ENCODE measurements at places on chromosomes 6 and 20. TPM values are rescaled to one million over a fixed set of nuclear protein-coding genes. Genes with fewer than 3 reads are reported as not detected.

DNA sequence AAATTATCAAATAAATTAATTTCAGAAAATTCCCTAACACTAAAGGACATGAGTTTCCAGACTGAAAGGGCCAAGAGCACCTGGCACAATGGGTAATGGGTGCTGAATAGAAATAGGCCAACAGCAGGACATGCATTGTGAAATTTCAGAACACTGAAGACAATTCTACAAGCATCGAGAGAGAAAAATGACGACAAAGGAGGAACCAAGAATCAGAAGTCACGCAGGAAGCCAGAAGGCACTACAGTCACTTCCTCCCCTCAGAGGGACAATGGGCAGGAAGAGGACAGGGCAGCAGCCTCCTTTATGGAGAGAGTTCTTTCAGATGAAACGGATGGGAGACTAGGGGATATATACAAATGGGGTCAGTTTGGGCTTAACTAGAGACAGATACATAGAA, 29.6 kb downstream of the PCNA start:
- no peak for DNase-seq

TENT5A gene
- polyA plus RNA-seq: 8.6 TPM

IP6K3 gene
- 31.0 TPM for polyA plus RNA-seq

- DNase-seq: no peak
Observed at GRCh38 chr6:121399966-121400365, 35.5 kb upstream of the GJA1 start.

DNA sequence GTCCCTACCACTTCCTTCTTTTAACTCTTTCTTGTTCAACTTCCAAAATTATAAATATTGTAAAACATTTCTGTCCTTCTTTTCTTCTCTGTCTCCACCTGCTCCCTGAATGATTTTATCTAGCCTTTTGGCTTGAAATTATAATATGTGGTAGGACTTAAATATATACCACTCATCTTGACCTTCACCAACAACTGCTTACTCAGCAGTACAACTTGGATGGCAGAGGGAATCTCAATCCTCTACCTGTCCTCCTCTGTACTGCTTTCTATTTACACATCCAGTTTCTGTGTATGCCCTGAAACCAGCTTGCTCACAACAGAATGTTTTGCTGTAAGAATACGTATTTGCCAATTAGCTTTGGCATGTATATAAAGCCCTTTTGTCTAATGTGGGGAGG, 1392.5 kb downstream of the EPHA7 start:
- no peak for DNase-seq

- DNase-seq: no peak
Observed at GRCh38 chr6:139030228-139030963, 1.9 kb downstream of the ABRACL start.

MYCT1 gene
- 17.4 TPM for polyA plus RNA-seq

- peak; percentile 76 for DNase-seq
Observed at GRCh38 chr20:21682521-21682954, 22.9 kb upstream of the PAX1 start.

PTCRA gene
- not detected for polyA plus RNA-seq

- DNase-seq: no peak
Observed at GRCh38 chr6:111220383-111221031, 133.2 kb downstream of the SLC16A10 start.

CHRNA4 gene
- polyA plus RNA-seq: 1.1 TPM

GRCh38 chr6:87237804-87238203, 82.4 kb downstream of the ZNF292 start:
- no peak for DNase-seq

GTSF1L gene
- not detected for polyA plus RNA-seq

DNA sequence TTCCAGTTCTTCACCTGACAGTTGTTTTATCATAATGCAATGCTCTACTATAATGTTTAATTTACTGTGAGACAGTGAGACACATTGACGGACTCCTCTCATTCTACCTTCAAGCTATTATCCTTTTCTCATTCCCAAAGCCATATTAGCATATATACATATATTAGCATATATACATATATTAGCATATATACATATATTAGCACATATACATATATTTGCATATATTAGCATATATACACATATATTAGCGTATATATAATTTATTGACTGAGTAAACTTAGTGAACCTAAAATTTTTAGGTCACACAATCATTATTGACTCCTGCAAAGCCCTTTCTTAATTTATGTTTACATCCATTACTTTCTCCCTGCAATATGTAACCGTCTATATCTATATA, 555.0 kb upstream of the ADGRB3 start:
- no peak for DNase-seq

COL9A3 gene
- 21.9 TPM for polyA plus RNA-seq

DNA sequence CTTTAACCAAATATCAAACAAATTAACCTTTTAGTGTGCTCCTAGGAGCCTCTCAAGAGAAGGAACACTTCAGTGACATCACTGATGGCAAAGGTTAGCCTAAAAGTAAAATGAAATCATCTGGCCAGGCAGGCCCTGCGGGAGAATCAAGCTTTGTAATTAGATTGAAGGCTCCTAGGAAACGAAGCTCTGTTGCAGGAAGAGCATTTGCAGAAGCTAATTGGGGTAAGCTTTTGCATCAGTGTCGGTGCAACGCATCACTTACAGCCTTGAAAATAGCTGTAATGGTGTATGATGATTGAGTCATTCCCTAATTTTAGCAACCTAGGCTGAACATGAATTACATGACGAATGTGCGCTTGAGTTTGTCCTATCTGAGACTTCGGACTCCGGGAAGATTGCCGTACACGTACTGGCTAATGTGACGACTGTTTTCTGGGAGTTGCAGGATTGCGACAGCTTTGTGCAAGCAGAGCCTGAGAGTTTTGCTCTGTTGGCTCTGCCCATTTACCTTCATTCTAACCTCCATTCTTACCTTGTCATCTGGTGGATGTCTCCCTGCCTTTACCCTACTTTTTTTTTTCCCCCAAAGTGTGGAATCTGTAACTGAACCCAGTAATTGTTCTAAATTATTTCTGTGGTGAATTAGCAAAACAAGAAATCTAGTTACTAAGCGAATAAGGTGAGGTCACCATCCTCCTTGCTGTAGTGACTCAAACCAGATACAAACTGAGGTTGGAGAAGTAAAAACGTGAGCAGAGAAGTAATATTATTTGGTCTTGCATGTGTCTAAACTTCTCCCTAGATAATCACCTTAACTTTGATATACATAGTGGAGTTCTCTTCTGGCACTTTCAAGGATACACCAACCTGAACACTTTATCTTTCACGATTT, 675.9 kb upstream of the CITED2 start:
- no peak for DNase-seq

- DNase-seq: peak; percentile 51
Observed at GRCh38 chr6:37396571-37397180, 36.3 kb upstream of the CMTR1 start.

- DNase-seq: no peak
Observed at GRCh38 chr6:144920391-144920961, 635.3 kb downstream of the UTRN start.

GRCh38 chr6:2764610-2765165, 505 bp upstream of the WRNIP1 start:
- DNase-seq: peak; percentile 52

DNA sequence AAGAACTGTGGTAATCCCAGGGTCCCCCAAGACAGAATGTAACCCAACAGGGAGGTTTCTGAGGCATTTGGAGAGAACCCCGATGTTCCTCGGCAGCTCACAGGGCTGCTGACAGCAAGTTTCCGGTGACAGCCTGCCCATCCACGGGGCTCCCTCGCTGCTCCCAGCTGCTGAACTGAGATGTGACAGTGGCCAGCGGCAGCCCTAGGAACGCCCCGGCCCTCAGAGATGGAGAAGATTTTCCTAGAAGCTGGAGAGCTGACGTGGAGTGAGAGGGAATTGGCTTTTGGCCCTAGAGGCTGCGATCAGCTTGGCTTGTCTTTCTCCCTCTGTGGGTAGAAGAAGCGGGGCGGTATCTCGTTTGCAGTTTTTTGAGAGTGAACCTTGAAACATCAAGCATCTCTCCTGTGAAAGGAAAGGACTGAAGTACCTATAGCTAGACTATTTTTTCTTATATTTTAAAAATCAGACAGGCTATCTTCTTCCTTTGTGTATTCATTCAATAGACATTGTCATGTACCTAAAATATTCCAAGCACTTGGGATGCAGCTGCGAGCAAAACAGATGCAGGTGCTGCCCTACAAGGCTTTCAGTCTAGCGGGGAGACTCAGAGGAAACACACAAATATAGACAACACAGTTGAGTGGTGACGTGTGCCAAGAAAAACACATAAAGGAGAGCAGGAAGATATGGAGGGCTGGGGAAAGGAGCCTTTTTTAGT, 28.4 kb upstream of the NFATC2 start:
- DNase-seq: peak; percentile 43

- DNase-seq: no peak
Observed at GRCh38 chr20:38602185-38602581, 574 bp downstream of the ARHGAP40 start.

GRCh38 chr6:90286884-90287488, 9.7 kb downstream of the BACH2 start:
- no peak for DNase-seq

DNA sequence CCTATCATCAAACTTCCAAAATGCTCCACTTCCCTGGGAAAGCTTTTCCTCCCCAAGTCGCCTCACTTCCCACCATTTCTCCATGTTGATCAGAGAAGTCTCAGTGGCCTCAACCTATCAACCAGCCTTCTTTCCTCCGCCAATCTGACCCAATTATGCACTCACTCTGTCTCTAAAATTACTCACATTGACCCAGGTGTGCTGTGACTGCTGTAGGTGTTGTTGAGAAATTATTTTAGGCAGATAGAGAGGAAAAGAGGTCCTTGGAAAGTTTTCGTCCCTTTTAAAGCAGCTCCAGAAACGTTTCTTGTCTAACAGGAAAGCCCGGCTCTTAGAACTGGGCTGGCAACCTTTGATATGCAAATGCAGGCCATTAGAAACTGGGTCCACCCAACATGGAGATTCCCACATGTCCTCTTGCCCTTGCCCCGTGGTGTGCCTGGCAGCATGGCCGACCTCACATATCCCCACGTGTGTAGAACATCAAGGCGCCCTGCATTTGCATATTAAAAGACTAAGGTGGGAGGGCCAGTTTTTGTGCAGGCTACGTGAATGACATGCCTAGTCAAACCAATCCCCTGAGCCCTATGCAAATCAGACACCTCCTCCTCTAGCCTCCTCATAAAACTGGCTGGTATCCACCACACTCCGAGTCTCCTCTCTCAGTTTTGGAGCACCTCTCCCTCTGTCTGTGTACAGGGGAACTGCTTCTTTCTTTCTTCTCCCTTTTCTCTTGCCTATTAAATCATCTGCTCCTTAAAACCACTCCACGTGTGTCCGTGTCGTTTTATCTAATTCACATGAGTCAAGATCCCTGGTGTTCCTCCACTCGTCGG, 12.9 kb downstream of the IPCEF1 start:
- DNase-seq: no peak

FAM83D gene
- polyA plus RNA-seq: 7.1 TPM

GRCh38 chr20:50439539-50440453, 70.4 kb upstream of the PTPN1 start:
- no peak for DNase-seq

GRCh38 chr6:39515471-39515870, 193.0 kb upstream of the KCNK16 start:
- no peak for DNase-seq

DNA sequence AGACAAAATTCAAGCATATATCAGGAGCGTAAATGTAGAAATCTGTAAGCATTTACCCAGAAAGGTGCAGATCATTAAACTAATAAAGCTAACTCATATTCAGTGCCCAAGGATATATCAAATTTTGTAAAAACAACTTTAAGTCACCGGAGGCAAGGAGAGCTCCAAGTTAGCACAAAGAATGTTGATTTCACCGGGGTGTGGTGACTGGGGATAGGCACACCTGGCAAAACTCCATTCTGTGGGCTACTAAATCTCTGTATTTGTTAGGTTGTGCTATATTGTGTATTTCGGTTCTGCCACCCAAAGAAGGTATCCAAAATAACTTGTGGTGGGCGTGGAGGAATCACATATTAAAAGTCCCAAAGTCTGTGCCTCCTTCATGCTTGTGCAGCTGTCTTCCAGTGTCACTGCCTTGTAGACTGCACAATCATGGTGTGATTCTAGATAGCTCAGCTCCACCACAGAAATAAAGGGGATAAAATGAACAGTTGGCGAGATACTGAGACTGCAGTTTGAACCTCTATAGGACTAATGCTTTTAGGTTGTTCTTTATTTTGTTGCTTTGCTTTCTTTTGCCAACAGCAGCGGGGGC, 111.6 kb downstream of the GMDS start:
- DNase-seq: no peak

DNA sequence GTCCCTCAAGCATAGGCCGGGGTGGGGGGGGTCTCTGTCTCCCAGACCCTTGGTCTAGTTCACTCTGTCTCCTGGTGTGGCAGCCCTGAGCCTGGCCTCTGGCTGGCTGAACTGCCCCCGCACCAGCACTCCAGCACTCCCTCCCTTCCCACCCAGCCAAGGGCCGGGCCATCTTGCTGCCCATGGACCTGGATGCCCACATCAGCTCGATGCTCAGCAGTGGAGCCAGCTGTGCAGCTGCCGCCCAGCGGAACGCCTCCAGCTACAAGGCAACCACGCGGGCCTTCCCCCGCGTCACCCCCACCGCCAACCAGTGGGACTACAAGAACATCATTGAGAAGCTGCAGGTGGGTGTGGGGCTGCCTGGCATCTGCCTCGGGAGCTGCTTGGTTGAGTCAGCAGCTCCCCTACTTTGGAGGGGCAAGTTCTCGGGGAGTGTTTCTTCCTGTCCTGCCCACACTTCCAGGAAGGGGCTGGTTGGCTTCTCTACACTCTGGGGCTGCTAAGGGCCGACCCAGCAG, 28.4 kb downstream of the UQCC2 start:
- no peak for DNase-seq

NFATC2 gene
- 6.7 TPM for polyA plus RNA-seq

FOXC1 gene
- 2.2 TPM for polyA plus RNA-seq

DNA sequence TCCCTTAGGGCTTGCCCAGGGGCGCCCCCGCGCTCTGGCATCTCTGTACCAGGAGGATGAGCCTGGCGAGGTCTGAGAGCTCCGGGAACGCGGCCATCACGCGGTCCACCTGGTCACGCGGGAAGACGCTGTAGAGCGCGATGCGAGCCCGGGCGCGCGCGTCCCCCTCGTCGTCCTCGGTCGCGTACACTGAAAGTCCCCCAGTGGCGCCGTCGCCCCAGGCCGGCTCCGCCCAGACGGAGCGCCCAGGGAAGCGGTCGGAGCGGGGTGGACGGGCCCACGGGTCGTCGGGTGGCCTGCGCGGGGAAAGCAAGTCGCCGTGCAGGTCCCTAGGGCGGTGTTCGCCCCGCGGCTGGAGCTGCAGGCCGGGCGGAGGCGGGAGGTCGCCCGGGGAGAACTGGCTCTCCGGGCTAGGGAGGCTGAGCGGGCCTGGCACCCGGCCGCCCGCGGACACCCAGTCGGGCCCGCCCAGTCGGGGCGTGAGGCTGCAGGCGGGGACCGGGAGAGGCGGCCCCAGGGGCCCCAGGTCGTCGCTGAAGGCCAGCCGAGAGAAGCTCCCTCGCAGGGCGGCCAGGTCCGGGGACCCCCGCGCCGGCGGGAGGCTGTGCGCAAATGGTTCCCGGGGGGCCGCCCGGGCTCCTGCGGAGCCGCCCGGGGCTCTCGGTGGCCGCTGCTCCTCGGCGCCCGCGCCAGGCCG, 34.0 kb downstream of the ZC3H12D start:
- DNase-seq: no peak

GRCh38 chr20:36101192-36101591, 53.3 kb upstream of the EPB41L1 start:
- DNase-seq: peak; percentile 56

- no peak for DNase-seq
Observed at GRCh38 chr20:25277051-25277801, 29.3 kb downstream of the PYGB start.

Data from muscle of back (tissue), 13 donors.